ENCODE measurements at places on chromosomes 7 and 10.

DNA sequence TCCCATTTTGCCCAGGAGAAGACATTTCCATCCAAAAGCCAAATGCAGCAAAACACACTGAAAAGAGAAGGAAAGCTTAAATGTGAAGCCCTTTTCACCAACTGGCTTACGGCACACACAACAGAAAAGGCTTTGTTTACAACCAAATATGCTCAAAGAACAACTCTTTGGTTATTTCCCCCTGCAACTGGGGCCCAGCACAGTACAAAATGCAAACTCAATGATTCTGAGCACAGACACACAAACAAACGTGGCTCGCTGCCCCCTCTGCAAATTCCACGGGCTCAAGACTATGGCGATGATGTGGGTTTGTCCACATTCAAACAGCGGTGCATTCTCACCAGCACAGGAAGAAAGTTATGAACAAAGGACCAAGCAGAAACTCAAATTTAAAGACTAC lies 5.3 kb downstream of the CPXM2 start:
- H3K4me1 ChIP-seq, result no peaks in the 10 kb centered on the region
- no peaks in the 10 kb centered on the region for H3K36me3 ChIP-seq
- no peak overlapping the region for H3K27ac ChIP-seq
- H3K4me3 ChIP-seq, result no peak overlapping the region

- no peaks in the 10 kb centered on the region for H3K4me1 ChIP-seq
- H3K27ac ChIP-seq, result no peak overlapping the region
- no peaks in the 10 kb centered on the region for H3K27me3 ChIP-seq
- H3K36me3 ChIP-seq, result peaks cover 4% of the 10 kb centered on the region
- no peak for DNase-seq
Measured at GRCh38 chr7:128017862-128018845, 13.1 kb downstream of the LRRC4 start.

DNA sequence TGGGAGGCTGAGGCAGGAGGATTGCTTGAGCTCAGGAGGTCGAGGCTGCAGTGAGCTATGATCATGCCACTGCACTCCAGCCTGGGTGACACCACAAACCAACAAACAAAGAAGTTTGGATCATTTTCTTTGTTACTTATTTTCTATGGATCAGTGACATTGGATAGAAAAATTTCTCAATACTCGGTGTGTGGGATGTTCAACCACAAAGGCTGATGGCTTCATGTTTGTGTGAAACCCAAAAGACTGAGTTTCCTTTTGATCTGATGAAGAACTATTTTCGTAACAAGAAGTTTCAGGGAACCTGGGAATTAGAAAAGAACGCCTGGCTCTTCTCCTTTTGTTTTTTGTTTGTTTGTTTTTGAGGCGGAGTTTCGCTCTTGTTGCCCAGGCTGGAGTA lies 104.0 kb downstream of the HOXA1 start:
- DNase-seq, result no peak
- peaks cover 14% of the 10 kb centered on the region for H3K27me3 ChIP-seq
- no peaks in the 10 kb centered on the region for H3K4me1 ChIP-seq

GRCh38 chr7:105682341-105683060 lies 101.2 kb upstream of the EFCAB10 start:
- H3K27me3 ChIP-seq, result no peaks in the 10 kb centered on the region
- no peak for DNase-seq
- H3K4me1 ChIP-seq, result peaks cover 22% of the 10 kb centered on the region

- no peaks in the 10 kb centered on the region for H3K4me1 ChIP-seq
- no peaks in the 10 kb centered on the region for H3K27me3 ChIP-seq
- no peak for DNase-seq
- no peak overlapping the region for H3K27ac ChIP-seq
- no peak overlapping the region for H3K4me3 ChIP-seq
Measured at GRCh38 chr7:55377162-55377817, 12.2 kb downstream of the LANCL2 start.

DNA sequence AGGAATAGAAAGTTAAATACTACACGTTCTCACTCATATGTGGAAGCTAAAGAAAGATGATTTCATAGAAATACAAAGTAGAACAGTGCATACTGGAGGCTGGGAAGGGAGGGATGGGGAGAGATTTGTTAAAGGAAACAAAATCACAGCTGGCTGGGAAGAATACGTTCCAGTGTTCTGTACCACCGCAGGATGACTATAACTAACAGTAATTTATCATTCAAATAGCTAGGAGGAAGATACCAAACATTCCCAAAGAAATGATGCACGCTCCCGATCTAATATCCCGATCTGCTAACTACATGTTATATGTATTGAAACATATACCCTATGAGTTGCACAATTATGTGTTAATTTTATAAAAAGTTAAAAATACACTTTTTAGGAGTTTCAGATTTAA lies 162.3 kb downstream of the ZMYND11 start:
- no peak for DNase-seq
- H3K4me3 ChIP-seq, result no peak overlapping the region
- no peaks in the 10 kb centered on the region for H3K36me3 ChIP-seq
- peaks cover 1% of the 10 kb centered on the region for H3K4me1 ChIP-seq
- H3K27me3 ChIP-seq, result no peaks in the 10 kb centered on the region

DNA sequence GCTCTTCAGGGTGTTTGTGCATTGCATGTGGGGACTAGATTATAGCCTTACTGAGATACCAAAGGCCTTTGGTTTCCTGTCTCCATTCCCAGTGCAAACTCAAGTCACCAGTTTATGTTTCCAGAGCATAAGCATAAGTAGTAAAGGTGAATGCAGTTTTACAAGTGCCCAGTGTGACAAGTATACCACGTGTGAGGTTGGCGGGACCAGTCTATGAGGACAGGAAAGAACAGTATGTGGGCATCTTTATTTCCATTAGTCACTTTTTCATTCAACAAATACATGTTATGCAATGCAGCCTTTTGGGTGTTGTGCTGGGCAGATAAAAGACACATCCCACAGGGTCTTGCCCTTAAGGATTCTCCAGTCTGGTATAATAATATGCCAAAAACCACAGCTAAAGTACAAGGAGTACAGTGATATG lies 146.5 kb downstream of the ARID5B start:
- peaks cover 51% of the 10 kb centered on the region for H3K36me3 ChIP-seq
- H3K27me3 ChIP-seq, result no peaks in the 10 kb centered on the region
- peak overlapping the region; percentile 86 for H3K4me3 ChIP-seq
- DNase-seq, result peak; percentile 48

GRCh38 chr7:69656890-69657289 lies 58.6 kb downstream of the AUTS2 start:
- no peaks in the 10 kb centered on the region for H3K4me1 ChIP-seq
- no peak overlapping the region for H3K27ac ChIP-seq
- H3K27me3 ChIP-seq, result no peaks in the 10 kb centered on the region

DNA sequence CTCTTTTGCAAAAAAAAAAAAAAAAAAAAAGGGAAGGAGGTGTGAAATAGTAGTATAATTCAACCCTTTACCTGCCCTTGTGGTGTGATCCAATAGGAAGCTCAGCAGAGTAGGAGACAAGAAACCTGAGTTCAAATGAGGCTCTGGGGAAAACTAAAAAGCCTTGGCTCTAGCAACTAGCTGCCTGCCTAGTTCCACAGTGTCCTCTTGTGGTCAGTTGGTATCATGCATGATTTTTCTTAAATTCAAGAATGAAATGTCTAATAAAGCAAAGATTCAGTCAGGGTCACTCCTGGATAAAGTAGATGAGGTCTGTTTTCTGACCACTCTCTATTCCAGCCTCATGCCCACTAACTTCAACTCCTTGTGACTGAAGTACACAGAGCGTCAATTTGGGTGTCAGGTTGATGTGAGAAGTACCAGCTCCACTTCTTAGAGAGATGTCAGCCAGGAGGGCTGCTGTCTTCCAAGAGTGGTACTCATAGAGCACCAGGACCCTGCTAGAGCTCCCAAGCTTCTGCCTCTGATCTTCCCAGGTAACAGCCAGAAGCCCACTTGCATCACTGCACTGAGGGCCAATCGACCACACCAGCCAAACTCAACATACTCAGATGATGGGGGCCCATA lies 10.5 kb downstream of the LSM5 start:
- H3K27me3 ChIP-seq, result peaks cover 3% of the 10 kb centered on the region
- H3K36me3 ChIP-seq, result peaks cover under 1% of the 10 kb centered on the region
- DNase-seq, result peak; percentile 26
- H3K27ac ChIP-seq, result no peak overlapping the region

DNA sequence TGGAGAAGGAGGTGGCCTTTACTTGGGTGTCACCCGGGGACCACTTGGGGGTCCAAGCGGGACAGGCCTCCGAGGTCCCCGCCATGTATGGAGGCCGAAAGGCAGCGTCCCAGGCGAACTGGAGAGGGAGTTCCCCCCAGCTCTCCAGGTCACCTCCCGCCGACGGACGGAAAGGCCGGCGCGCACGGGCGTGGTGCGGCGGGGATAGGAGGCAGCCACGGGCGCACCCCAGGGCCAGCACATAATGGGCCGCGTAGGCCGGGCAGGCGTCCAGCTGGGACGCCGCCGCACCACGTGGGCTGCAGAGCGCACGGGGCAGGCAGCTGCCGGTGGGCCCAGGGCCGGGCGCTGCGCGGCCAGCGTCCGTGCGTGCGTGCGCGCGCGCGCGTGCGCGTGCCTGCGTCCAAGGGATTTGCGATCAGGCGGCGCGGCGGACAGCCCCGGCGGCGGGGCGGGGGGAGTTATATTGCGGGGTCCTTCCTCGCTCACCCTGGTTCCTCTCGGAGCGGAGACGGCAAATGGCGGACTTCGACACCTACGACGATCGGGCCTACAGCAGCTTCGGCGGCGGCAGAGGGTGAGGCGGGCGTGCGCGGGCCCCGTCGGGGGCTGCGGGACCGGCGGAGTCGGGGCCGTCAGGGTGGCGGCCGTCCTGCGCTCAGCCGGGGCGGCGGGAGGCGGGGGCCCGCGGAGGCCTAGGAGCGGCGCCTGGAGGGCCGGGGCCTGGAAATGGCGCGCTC lies at the start of gene EIF4H:
TSS of gene EIF4H (plus strand) at position 491 of the 740 bp plus-strand sequence. CDS start at position 519, 28 bp downstream.
- peak within 1 kb of the TSS; percentile 94 for H3K27ac ChIP-seq
- H3K4me3 ChIP-seq, result peak within 1 kb of the TSS; percentile 91
- H3K36me3 ChIP-seq, result peaks cover 14% of the 10 kb centered on the region
- H3K4me1 ChIP-seq, result peaks cover 46% of the 10 kb centered on the region

Measured in activated CD4-positive, alpha-beta T cell treated with anti-CD3 and anti-CD28 coated beads, Interleukin-2, amount 10 ng/mL, durations not matched to agents 7 days and 5 days (primary cell).